ENCODE measurements at places on chromosomes 12 and 14. TPM values are rescaled to one million over a fixed set of nuclear protein-coding genes. Genes with fewer than 3 reads are reported as not detected.

Gene IL26
- not detected for total RNA-seq

Gene TCL1A
- not detected for total RNA-seq

DNA sequence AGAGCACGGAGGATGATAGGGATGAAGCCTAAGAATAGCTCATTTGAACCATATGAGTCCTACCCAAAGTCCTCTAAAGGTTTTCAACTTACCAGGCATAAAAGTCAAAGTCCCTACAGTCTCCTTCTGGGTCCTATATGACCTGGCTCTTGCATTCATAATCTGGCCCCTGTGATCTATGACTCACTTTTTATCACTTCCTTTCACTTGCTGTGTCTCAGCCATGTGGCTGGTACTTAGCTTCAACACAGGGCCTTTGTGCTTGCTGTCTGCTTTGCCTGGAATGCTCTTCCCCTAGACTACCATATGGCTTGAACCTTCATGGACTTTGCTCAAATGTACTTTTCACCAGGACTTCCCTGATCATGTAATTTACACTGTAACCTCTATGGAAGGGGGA, 137.6 kb upstream of the TMTC1 start:
- DNase-seq = peak; percentile 71

Gene MEG3
- total RNA-seq = 16.3 TPM

GRCh38 chr14:20440882-20441281, 4.9 kb upstream of the KLHL33 start:
- no peak for DNase-seq

- DNase-seq = no peak
Measured at GRCh38 chr12:124025661-124026060, 52.6 kb downstream of the ZNF664 start.

Gene RASSF9
- total RNA-seq = 0.05 TPM
